HEK293T (cell line): ENCODE measurements at places on chromosomes 2 and 18.
A peak's percentile ranks its signal among the peaks of the same experiment; 100 is the strongest.

- peak; percentile 27 for DNase-seq
Measured at GRCh38 chr2:225041851-225042799, at the start of gene DOCK10. Gene DOCK10 (minus strand): TSS chr2:225042468. CDS start chr2:225042374, 94 bp downstream.

- no peak for DNase-seq
Measured at GRCh38 chr2:130827502-130828251, 9.0 kb upstream of the ARHGEF4 start.

GRCh38 chr2:1704631-1705556 is 39.4 kb downstream of the PXDN start:
- DNase-seq: no peak

DNA sequence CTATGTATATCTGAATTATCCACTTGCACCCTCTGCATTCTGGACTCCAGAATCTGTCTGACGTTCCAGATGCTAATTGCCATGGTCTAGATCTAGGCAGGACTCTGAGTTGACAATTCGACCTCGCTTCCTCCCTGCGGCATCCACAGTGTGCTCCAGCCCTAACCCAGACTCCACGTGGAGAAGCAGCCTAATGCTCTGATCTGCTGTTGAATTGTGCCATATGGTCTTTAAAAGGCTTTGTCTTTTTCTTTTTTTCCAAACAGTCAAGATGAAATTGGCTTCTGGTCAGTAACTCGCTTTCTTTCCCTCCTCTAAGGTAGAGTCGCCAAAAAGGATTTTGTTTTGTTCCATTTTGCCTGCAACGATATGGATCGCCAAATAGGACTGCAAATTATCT is 752.6 kb upstream of the ID2 start:
- DNase-seq: no peak

DNA sequence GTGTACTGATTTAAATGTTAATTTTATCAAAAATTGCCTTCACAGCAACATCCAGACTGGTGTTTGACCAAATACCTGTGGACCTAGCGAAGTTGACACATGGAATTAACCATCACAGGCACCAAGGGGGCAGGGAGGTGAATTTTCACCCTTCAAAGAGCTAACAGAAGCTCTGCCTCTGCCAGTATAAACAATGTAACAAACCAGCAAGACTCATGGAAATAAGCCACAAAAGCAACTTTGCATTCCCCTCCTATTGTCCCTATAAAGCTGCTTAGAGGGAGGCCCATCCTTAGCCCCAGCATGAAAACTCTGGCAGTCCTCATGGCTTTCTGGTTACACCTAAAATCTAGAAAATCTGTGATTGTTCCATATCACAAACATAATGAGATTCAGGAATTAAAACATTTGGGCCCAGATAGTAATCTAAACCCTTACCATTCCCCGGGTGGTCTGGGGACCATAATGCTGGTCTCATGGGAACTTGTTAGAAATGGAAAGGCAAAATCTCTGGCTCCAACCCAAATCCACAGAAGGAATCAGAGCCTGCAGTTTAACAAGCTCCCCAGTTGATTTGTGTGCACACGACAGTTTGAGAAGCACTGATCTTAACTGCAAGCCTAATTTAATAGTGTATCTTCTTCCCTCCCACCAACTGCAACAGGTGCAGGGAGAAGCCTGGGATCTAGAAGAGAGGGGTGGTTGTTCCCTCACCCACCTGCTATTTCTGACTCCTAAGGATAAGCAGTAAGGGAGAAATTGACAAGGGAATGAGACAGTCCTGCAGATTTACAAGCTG is 23.1 kb downstream of the SERPINB11 start:
- DNase-seq: no peak

GRCh38 chr2:130839011-130839780 is 2.5 kb downstream of the ARHGEF4 start:
- no peak for DNase-seq

GRCh38 chr2:85230679-85231467 is 96.9 kb downstream of the TGOLN2 start:
- DNase-seq: no peak

GRCh38 chr18:41526054-41526453 is 429.0 kb upstream of the PIK3C3 start:
- DNase-seq: no peak

- no peak for DNase-seq
Measured at GRCh38 chr18:75341267-75341666, 86.2 kb downstream of the SMIM21 start.

DNA sequence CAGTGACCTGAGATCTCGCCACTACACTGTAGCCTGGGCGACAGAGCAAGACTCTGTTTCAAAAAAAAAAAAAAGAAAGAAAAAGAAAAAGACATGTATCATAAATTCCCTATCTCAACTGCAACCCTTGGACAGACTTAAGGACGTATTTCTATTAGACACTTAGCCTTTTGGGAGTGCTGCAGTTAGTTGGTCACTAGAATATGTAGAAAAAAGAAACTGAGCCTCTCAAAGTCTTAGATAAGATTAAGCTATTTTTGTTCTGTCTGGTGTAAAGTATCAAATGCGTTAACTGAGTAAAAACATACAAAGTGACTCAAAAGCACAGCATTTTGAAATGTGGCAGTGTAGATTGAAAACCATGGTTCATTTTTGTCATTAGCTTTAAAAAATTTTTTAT is 7.3 kb downstream of the NBEAL1 start:
- no peak for DNase-seq

DNA sequence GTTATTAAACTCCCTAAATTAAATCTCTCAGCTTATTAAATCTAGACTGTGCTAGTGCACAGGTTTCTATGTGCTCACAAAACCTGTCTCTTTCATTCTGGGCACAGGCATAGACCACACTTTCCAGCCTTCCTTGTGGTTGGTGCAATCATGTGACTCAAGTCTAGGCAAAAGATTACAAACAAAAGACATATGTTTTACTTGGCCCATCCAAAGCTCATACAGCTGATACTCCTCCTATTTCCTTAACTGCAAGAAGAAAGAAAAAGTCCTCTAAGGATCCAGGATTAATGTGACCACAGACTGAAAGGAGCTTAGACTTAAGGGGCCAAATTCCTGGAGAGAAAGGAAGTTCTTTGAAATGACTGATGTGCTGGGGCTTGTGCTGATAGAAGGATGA is 731.3 kb upstream of the RAB6C start:
- DNase-seq: no peak

- DNase-seq: no peak
Measured at GRCh38 chr18:22667616-22668422, 250.1 kb upstream of the CTAGE1 start.

GRCh38 chr2:201860636-201861066 is 54.3 kb downstream of the CDK15 start:
- peak; percentile 72 for DNase-seq

GRCh38 chr2:110149330-110150220 is 34.0 kb upstream of the MALL start:
- DNase-seq: no peak

- DNase-seq: no peak
Measured at GRCh38 chr2:241036397-241036963, 38.1 kb downstream of the SNED1 start.

GRCh38 chr2:37812414-37812813 is 112.7 kb upstream of the RMDN2 start:
- no peak for DNase-seq

DNA sequence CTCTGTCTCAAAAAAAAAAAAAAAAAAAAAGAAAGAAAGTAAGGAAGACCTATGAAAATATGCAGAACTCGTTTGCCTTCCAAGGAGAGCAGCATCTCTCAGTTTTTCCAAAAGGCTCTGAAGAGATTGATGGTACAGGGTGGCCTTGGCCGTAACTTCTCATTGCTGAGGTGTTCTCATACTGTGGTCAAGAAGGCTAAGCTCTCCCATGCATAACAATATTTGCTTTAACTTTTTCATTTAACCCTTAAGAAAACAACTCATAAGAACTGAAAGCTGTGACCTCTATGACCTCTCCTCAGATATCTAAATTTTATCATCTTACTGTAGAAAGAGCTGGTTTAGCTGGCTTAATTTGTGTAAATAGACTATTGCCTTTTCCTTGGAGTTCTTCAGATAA is 37.1 kb upstream of the GATA6 start:
- no peak for DNase-seq

- no peak for DNase-seq
Measured at GRCh38 chr18:61964616-61965015, 71.8 kb upstream of the RNF152 start.

DNA sequence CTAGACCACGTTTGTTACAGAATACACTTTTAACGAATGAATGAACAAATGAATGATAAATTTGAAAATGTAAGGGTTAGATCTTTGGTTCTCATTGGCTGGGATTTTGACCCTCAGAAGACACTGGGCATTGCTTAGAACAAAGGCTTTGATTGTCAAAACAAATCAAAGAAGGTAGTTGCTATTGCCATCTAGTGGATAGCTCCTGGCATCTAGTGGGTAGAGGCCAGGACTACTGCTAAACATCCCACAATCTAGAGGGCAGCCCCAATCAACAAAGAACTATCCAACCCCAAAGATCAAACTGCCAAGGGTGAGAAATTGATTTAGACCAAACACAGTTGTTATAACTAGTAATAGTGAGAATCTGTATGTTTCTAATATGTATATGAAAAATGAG is 552.3 kb downstream of the KCNJ3 start:
- peak; percentile 13 for DNase-seq

DNA sequence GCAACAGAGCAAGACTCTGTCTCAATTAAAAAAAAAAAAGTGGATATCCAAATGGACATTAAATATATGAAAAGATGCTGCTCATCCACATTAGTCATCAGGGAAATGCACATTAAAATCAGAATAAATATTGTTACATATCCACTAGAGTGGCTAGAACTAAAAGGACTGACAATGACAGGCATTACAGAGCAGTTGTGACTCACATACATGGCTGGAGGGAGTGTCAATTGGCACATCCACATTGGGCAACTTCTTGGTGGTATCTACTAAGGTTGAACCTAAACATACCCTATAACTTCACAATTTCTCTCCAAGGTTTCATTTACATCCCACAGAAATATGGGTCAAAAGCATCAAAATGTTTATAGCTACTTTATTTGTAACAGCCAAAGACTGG is 14.0 kb upstream of the DNER start:
- DNase-seq: no peak

- peak; percentile 53 for DNase-seq
Measured at GRCh38 chr2:25473758-25474340, 132.1 kb upstream of the DNMT3A start.

- no peak for DNase-seq
Measured at GRCh38 chr2:129768485-129769184, 210.8 kb upstream of the RAB6C start.

DNA sequence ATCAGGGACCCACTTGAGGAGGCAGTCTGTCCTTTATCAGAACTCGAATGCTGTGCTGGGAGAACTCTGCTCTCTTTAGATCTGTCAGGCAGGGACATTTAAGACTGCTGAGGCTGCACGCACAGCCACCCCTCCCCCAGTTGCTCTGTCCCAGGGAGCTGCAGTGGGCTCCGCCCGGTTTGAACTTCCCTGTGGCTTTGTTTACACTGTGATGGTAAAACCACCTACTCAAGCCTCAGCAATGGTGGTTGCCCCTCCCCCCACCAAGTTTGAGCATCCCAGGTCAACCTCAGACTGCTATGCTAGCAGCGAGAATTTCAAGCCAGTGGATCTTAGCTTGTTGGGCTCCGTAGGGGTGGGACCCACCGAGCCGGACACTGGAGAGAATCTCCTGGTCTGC is 11.8 kb upstream of the LHCGR start:
- DNase-seq: no peak

DNA sequence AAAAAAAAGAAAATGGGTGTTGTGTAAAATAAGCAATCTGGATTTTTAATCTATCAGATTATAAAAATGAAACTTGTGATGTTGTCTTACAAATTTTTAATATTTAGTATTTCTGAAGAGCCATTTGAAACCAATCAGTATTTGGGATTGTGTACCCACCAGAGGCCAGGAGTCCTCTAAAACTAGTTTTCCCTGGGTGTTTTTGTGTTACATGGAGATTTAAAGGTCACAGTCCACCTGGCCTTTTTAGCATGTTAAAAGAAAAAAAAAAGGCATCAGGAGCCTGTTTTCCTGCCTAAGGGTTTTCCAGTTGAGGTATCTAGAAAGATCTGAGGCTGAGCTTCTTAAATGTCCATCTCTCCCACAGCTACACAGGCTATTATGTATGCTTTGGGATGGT is 221.7 kb downstream of the LTBP1 start:
- DNase-seq: no peak

- DNase-seq: no peak
Measured at GRCh38 chr2:61978522-61978921, 73.0 kb downstream of the COMMD1 start.

DNA sequence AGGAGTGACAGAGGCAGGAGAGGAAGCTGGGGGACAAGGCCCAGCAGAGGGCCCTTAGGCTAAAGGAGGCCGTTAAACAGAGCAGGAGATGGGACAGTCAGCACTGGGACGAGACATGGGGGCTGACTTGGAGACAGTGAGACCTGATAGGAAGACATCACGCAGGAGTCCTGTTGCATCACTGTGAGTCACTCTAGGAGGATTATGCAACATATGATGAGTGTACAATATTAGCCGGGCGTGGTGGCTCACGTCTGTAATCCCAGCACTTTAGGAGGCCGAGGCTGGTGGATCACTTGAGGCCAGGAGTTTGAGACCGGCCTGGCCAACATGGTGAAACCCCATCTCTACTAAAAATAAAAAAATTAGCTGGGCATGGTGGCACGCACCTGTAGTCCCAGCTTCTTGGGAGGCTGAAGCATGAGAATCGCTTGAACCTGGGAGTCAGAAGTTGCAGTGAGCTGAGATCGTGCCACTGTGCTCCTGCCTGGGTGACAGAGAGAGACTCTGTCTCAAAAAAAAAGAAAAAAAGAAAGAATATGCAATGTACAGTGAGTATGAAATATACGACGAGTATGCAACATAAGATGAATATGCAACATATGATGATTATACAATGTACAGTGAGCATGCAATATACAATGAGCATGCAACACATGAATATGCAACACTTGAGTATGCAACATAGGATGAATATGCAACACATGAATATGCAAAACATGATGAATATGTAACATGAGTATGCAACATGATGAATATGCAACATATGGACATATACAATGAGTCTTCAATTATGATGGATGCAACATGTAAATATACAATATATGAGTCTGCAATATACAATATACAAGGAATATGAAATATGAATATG is 83.3 kb upstream of the ID2 start:
- DNase-seq: no peak

GRCh38 chr2:10157293-10157692 is 34.8 kb downstream of the RRM2 start:
- no peak for DNase-seq
